Epithelial cell of proximal tubule (primary cell): ENCODE measurements at places on chromosomes 7 and 10. TPM values are rescaled to one million over a fixed set of nuclear protein-coding genes. Genes with fewer than 3 reads are reported as not detected.

The TUBB8 gene
- total RNA-seq: 0.29 and 2.1 TPM in 2 replicates

The ZDHHC16 gene
- total RNA-seq: 44.7 and 78.0 TPM in 2 replicates

The ZEB1 gene
- total RNA-seq: 13.2 and 16.0 TPM in 2 replicates

The FLNC gene
- total RNA-seq: 149 and 173 TPM in 2 replicates

The OR13A1 gene
- not detected in 2 replicates for total RNA-seq

The VIPR2 gene
- not detected in 2 replicates for total RNA-seq

The RNLS gene
- total RNA-seq: 7.1 and 9.7 TPM in 2 replicates

The ZNF853 gene
- 5.6 and 9.9 TPM in 2 replicates for total RNA-seq

The CPED1 gene
- total RNA-seq: 0.80 and 2.1 TPM in 2 replicates

The SLC25A40 gene
- 8.0 and 12.8 TPM in 2 replicates for total RNA-seq

The ZMIZ2 gene
- 22.9 and 31.3 TPM in 2 replicates for total RNA-seq

The GARIN1A gene
- 0.07 TPM in 1 of 2 replicates, not detected in the other for total RNA-seq

The VAX1 gene
- not detected in 2 replicates for total RNA-seq
